GM23248 (cell line): ENCODE measurements at places on chromosomes 2 and 18.
A peak's percentile ranks its signal among the peaks of the same experiment; 100 is the strongest.

GRCh38 chr2:202610380-202610779, 24.4 kb upstream of the FAM117B start:
- H3K36me3 ChIP-seq = no peaks in the 10 kb centered on the region
- H3K27me3 ChIP-seq = no peaks in the 10 kb centered on the region
- H3K27ac ChIP-seq = no peak overlapping the region
- no peak overlapping the region for H3K4me3 ChIP-seq
- H3K4me1 ChIP-seq = no peaks in the 10 kb centered on the region
- DNase-seq = no peak

DNA sequence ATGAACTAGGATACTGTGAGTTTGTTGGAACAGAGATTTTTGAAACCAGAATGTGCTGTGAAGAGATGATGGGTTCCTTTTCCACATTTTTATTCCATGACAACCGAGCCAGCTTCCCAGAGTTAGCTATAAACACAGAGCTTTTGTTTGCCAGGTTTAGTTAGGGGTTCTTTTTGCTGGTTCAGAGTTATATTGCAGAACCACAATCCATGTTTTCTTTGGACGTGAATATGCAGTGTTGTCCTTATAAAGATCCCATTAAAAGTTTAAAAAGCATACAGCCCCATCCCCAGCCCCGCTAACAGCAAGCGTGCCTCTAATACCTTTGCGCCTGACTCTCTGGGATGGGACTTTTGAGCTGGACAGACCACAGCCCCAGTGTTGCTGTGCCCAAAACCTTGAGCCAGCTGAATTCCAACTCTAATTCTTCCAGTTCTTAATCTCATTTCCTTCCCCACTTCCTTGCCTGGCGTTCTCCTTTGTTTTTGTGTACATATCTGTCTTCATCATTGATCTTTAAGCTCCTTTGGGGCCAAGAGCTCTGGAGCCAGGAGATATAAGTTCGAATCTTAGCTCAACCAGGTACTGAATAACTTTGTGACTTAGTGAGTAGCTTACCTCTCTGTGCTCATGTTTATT, 72.3 kb downstream of the SPATS2L start:
- DNase-seq = peak; percentile 48
- H3K4me1 ChIP-seq = peaks cover 55% of the 10 kb centered on the region
- H3K36me3 ChIP-seq = no peaks in the 10 kb centered on the region

DNA sequence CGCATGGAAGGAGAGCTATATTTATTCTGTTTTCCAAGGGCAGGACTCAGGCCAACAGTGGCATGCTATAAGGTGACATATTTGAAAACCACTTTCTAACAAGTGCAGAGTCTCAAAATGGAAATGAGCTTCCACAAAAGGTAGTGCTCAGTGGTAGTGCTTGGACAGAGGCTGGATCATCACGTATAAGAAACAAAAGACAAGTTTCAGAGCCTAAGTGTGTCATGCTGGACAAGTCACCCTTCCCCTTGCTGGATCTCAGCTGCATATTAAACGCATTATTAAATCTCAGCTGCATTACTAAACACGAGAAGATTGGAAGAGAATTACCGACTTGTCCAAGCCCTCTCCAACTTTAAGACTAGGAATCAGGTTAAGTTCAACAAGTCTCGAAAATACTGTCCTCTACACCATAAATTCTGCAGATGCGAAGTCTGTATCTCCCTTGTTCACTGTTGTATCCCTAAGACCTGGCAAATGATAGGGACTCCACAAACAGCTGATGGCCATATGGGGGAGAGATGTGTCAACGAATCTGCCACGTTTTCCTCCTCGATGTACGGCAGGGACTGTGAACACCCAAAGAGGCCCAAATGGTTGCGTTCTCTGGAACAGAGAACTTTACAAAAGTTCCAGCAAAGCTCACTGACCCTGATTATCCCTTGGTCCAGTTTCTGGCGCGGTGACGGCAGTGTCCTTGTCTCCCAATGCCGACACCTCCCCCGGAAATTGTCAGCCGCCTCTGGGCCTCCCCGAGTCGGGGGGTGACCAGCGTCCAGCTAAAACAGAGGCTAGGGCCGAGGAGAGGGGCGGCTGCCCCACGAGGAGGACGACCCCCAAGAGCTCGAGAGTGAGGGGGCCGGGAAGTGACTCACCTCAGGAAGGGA, 611 bp downstream of the NOL10 start:
- peak overlapping the region; percentile 83 for H3K27ac ChIP-seq
- peak overlapping the region; percentile 92 for H3K4me3 ChIP-seq
- no peaks in the 10 kb centered on the region for H3K36me3 ChIP-seq
- H3K27me3 ChIP-seq = no peaks in the 10 kb centered on the region

DNA sequence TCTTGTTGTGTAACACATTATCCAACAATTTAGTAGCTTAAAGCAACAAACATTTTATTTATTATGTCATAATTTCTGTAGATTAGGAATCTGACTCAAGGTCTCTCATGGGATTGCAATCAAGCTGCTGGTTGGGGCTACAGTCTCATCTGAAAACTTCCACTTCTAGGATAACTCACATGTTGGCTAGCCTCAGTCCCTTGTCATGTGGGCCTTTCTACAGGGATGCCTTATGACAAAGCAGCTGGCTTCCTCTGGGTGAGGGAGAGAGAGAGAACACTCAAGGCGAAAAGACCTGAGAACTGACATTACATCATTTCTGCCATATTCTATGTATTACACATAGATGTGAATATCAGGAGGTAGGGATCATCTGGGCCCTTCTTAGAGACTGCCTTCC, 317.9 kb upstream of the VRK2 start:
- H3K4me3 ChIP-seq = no peak overlapping the region
- no peaks in the 10 kb centered on the region for H3K36me3 ChIP-seq
- H3K27ac ChIP-seq = no peak overlapping the region
- no peaks in the 10 kb centered on the region for H3K27me3 ChIP-seq
- no peaks in the 10 kb centered on the region for H3K4me1 ChIP-seq
- DNase-seq = peak; percentile 10

- no peak overlapping the region for H3K4me3 ChIP-seq
- H3K4me1 ChIP-seq = no peaks in the 10 kb centered on the region
- no peaks in the 10 kb centered on the region for H3K27me3 ChIP-seq
- no peaks in the 10 kb centered on the region for H3K36me3 ChIP-seq
- no peak for DNase-seq
- H3K27ac ChIP-seq = no peak overlapping the region
Measured at GRCh38 chr2:14398641-14399040, 233.9 kb upstream of the LRATD1 start.
